ENCODE measurements at places on chromosomes 4 and X. TPM values are rescaled to one million over a fixed set of nuclear protein-coding genes. Genes with fewer than 3 reads are reported as not detected.

GRCh38 chr4:155342142-155342541, 34.6 kb downstream of the MAP9 start:
- no peak for DNase-seq

DNA sequence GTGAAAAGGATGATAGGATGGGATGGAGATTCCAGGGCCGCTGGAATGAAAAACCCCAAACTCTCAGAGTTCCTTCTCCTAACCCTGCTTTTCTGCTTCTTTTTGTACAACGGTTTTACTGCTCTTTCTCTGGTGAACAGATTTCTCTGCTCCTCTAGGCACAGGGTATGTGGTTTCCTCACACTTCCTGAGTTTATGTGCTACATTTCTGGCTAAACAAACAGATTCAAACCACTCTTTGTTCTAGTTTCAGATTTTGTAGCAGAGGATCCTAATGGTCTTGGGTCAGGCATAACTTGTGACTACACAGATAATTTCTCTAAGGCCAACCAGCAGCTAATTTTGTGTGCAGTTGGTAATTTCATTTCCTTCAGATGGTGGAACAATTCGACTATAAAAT, 52.6 kb downstream of the OSTC start:
- DNase-seq = no peak

ANK2 gene
- total RNA-seq = 2.4 TPM

FGG gene
- not detected for total RNA-seq

DNA sequence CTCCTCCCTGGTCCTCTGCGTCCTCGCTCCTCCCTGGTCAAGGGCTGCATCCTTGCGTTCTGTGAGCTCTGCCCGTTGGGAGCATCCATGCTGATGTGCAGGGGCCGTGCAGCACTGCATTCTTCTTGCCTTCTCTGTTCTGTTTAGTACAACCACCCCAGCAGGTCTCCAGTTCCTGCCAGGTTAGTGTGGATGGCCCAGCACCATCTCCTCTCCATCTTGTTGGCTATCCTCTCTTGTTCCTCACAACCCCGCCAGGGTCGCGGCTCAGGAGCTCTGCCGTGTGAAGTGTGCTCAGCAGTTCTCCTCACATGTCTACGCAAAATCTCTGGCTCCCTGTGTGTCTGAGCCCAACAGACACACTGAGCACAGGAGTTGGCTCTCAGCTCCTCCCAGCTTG, 10.4 kb upstream of the MAEA start:
- no peak for DNase-seq

CT55 gene
- not detected for total RNA-seq

TMSB4X gene
- 7,639 TPM for total RNA-seq

TMPRSS11A gene
- total RNA-seq = not detected

GRCh38 chrX:118528071-118528737, 32.6 kb downstream of the DOCK11 start:
- peak; percentile 77 for DNase-seq

DNA sequence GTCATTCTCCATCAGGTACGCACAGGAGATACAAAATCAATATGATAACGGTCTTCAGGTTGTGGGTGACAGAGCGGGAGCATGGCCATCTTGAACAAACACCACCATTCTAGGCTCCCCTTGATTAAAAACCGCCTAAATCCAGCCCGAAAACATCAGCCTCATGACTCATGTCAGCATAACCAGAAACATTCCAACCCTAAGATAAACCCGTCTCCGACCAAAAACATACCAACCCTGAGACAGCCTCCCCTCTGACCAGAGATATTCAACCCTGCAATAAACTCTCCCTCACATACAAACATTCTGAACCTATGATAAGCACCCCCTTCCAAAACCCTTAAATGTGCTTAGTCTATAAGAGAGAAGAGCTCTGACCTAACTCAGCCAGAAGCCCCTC, 157.9 kb downstream of the DHRSX start:
- DNase-seq = no peak

PGM2 gene
- total RNA-seq = 49.0 TPM

GRCh38 chr4:129578336-129578735, 482.4 kb downstream of the C4orf33 start:
- no peak for DNase-seq

- DNase-seq = no peak
Measured at GRCh38 chr4:38857354-38858096, 908 bp upstream of the TLR6 start.

Measured in activated CD8-positive, alpha-beta memory T cell treated with anti-CD3 and anti-CD28 coated beads, Interleukin-2, amount 10 ng/mL, durations not matched to agents 7 days and 5 days (primary cell).